ENCODE measurements at places on chromosomes 5 and 9.

DNA sequence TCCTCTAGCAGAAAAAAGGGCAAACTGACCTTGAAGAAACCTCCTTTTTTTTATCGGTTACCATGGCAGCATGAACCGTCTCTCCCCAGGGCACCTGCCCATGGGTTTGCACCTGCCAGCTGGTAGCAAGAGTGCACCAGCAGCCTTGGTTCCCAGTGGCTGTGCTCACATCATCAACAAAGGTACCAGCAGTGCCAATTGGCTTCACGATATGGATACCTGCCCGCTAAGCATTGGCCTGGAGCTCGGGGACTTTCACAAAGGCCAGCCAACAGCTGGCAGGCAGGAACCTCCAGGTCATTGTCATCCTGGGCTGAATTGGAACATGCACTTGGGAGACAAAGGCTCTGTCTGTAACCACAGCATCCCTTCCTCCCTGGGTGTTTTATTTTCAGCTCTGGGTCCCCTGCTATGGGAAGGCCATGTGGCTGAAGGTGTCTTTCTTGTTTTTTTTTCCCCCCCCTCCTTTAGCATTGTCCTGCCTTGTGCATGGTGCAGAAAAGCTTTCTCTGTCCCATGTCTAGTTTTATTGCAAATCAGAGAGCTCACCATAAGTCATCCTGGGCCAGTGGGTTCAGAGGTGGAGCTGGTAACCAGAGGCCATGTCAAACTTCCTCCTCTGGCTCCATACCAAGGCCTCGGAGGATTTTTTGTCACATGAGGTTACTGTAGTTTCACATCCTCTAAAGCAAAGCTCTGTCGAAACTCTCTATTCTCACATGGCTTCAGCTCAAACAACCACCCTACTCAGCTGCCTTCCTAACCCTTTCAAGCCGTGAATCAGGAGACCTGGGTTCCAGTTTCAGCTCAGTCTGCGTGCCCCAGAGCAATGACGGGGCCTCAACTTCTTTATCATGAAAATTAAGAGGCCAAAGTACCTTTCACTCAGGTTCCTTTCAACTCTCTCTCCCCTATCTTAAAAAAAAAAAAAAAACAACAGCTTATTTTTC lies 145.5 kb upstream of the MAP3K1 start:
- H3K27me3 ChIP-seq: no peaks in the 10 kb centered on the region
- H3K36me3 ChIP-seq: no peaks in the 10 kb centered on the region
- H3K4me1 ChIP-seq: peaks cover 2% of the 10 kb centered on the region
- DNase-seq: peak; percentile 12
- no peak overlapping the region for H3K27ac ChIP-seq
- H3K4me3 ChIP-seq: no peak overlapping the region

DNA sequence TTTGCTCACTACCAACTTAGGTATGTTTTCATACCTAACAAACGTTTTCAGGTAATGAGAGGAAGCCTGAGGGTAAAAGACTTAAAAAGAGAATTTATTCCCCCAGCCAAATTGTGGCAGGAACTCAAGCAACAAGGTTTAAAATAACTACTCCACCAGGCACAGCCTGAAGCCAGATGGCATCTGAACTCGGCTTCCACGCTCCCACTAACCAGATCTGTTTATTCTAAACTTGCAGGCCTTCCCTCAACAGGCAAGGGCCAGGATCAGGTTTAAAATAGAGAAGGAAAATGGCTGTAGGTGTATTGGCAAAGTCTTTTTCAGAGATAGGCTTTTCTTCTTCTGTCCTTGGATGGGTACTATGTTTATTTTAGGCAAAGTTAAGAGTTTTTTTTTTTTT lies 89.4 kb downstream of the OTULIN start:
- peak; percentile 13 for DNase-seq
- no peak overlapping the region for H3K27ac ChIP-seq
- H3K27me3 ChIP-seq: no peaks in the 10 kb centered on the region
- H3K36me3 ChIP-seq: peaks cover 4% of the 10 kb centered on the region

DNA sequence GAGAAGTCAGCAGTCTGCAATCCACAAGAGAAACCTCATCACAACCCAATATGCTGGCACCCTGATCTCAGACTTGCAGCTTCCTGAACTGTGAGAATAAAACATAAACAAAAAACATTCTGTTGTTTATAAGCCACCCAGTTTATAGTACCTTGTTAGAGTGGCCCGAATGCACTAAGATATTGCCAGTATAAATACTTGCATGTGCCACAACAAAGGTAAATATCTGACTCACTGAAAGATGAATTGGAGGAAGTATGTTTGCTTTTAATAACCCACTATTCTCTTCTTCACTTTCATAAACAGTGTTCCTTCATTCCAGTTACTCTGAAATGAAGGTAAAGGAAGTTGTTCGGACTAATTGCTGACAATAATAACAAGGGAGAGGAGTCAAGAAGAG lies 1163.4 kb upstream of the CDH6 start:
- no peaks in the 10 kb centered on the region for H3K4me1 ChIP-seq
- H3K27ac ChIP-seq: no peak overlapping the region
- no peaks in the 10 kb centered on the region for H3K27me3 ChIP-seq
- no peak overlapping the region for H3K4me3 ChIP-seq

DNA sequence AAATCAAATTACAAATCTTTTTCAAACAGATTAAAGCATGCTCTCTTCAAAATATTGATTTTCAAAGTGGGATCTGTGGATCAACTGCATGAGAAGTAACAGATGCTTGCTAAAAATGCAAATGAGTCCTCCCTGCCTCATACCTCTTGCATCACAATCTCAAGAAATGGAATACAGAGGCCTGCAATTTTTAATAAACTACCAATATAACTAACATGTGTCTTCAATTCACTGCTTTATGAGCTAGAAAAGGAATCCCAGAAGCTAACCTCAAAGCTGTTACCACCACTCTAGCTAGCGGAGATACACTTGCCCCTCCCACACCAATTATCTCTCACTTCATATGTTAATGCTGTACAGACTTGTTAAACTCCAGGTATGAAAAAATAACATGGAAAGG lies 9.6 kb downstream of the OR13C5 start:
- DNase-seq: no peak
- H3K27me3 ChIP-seq: no peaks in the 10 kb centered on the region
- no peaks in the 10 kb centered on the region for H3K36me3 ChIP-seq
- H3K27ac ChIP-seq: no peak overlapping the region

Data from IMR-90 (cell line).